ENCODE measurements at places on chromosomes 7 and 10. TPM values are rescaled to one million over a fixed set of nuclear protein-coding genes. Genes with fewer than 3 reads are reported as not detected.
A peak's percentile ranks its signal among the peaks of the same experiment; 100 is the strongest.

WDR86 gene
- not detected for total RNA-seq

CPN1 gene
- not detected for total RNA-seq

- DNase-seq: no peak
Measured at GRCh38 chr10:44998146-44998631, 2.5 kb upstream of the ZNF22 start.

DNA sequence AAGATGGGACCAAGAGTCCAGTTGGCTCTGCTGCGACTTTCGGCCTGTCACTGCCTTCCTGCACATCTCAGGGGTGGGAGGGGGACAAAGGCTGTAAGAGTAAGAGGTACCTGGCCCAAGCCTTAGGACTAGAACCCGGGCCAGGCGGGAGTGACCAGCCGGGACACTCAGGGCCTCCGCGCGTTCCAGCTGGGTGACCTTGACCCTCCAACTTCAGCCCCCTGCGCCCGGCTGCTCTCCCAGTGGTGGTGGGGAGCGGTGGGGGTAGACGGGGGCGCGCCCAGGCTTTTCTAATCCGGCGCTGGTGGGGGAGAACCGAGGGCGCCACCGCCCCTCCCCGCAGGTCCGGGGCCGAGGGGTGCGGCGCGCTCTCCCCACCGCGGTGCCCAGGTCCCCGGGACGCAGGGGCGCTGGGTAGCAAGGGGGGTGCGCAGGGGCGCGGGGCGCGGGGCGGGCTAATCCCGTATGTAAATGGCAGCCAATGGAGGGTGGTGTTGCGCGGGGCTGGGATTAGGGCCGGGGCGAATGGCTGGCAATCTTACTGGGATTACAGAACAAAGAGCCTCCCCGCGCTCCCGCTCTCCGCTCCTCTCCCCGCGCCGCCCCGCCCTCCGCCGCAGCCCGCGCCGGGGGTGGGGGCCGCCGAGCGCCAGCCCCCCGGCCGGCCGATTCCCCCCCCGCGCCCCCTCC, at the start of gene GTF2IRD1:
GTF2IRD1 (plus strand) TSS at position 585 of the 690 bp plus-strand sequence. CDS start 54,175 bp downstream, outside the sequence.
- no peak for DNase-seq

DNA sequence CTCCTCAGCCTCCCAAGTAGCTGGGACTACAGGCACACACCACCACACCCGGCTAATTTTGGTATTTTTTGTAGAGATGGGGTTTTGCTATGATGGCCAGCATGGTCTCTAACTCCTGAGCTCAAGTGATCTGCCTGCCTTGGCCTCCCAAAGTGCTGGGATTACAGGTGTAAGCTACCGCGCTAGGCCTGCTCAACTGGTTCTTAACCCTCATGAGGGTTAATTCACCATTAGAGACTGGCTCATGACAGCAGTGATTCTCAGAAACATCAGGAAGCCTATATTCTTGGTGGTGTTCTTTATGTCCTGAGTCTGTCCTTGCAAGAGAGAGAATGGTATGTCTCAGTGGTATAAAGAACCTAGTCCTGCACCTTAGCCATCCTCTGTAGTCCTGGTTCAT, 10.4 kb upstream of the NT5C2 start:
- no peak for DNase-seq

- no peak for DNase-seq
Measured at GRCh38 chr7:110850224-110850623, 240.7 kb upstream of the LRRN3 start.

GRCh38 chr7:97835296-97836138, 36.7 kb downstream of the ASNS start:
- no peak for DNase-seq

DNA sequence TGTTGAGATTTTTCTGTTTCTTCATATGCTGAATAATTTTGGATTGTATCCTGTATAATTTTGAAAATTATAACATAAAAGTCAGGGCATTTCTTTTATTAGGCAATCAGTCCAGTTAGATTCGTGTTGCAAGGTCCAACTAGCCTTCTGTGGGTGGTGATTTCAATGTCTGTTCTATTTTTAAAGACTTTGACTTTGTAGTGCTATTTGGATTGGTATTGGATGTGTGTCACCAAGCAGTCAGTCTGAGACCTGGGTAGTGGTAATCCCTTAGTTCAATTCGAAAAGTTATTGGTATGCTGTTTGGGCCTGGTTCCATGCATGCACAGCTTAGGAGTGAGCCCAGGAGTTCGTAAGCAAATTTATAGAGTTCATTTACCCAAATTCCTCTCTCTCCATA, 82.2 kb downstream of the EPDR1 start:
- DNase-seq: no peak

- DNase-seq: no peak
Measured at GRCh38 chr7:82172881-82173280, 270.7 kb downstream of the CACNA2D1 start.

DNA sequence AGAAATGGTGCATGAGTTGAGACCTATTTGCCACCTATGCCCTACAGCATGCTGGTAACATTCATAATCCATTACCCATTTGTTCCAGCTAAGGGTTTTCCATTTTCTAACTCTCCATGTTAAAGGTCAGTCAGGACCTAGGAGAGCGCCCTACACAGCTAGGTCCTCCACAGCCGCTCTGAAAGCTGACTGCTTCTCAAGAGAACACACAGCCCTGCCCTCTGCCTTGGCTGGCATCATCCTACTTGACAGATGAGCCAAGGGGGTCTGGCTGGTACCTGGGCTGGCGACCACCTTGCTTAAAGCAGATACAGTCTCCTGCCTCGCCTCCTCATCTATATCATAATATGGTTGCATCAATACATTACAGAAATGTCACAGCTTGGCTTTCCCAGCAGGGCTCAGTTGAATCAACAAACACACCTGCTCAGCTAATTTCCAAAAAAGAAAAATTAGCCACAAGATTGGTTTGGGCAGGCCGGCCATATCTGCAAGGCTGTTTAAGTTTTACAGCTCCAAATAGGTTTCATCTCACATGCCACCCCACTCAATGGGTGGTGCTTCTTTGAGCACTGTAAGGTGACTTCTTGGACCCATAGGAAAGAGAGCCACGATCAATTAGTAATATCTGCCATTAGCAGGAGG, 17.3 kb downstream of the TLL2 start:
- DNase-seq: peak; percentile 19

DNA sequence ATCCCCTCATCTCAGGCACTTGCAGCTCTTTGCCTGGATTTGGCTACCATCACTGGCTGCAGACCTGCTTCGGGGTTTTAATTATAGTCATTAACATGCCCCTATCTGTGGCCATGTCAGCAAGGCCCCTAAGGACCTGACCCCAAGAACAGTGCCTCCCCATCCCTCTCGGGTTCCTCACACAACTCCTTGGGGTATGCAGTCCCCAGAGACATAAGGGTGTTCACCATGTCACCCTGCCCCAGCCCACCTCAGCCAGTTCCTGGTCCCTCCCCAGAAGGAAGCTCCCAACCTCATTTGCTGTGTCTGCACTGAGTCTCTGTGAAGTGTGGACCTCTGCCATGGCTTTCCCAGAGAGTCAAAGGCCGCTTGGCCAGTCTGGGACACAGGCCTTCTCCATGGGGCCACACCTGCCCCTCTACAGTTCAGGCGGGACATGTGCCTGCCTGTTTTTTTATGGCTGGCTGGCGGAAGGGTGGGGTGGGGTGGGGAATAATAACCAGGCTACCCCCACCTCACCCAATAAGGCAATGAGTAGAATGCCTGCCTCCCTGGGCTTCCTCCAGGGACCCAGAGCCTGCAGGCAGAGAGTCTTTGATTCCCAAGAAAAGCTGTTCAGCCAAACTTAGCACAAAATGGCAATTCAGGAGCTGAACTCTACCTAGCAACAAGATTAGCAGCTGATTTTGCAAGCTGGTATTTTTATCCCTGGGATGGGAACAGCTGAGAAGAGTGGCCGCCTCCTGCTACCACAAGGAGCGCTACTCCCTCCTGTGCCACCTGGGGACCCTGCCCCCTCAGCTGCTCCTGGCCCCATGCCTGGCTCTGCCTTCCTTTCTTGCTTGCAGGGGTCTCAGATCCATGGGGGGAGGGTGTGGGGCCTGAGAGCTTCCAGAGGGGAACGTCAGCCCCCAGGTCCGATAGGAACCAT, 23.7 kb upstream of the CAMK2B start:
- DNase-seq: no peak

- DNase-seq: no peak
Measured at GRCh38 chr7:1569016-1569415, 816 bp downstream of the PSMG3 start.

- no peak for DNase-seq
Measured at GRCh38 chr10:1293636-1294435, 237.7 kb downstream of the WDR37 start.

DNA sequence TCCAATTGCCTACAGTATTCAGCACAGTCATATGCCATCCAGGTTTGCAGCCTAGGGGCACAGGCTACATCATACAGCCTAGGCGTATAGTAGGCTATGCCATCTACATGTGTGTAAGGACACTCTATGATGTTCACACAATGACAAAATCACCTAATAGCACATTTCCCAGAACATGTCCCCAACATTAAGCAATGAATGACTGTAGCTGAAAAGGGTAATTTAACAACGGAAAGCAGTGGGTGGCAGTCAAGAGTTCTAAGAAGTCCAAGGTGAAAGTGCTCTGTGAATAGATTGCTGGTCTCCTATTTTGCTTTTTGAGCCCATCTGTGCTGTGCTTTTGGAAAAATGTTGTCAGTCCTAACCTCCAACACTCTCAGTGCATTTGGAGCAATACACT, 162.6 kb downstream of the KLF6 start:
- no peak for DNase-seq

DNA sequence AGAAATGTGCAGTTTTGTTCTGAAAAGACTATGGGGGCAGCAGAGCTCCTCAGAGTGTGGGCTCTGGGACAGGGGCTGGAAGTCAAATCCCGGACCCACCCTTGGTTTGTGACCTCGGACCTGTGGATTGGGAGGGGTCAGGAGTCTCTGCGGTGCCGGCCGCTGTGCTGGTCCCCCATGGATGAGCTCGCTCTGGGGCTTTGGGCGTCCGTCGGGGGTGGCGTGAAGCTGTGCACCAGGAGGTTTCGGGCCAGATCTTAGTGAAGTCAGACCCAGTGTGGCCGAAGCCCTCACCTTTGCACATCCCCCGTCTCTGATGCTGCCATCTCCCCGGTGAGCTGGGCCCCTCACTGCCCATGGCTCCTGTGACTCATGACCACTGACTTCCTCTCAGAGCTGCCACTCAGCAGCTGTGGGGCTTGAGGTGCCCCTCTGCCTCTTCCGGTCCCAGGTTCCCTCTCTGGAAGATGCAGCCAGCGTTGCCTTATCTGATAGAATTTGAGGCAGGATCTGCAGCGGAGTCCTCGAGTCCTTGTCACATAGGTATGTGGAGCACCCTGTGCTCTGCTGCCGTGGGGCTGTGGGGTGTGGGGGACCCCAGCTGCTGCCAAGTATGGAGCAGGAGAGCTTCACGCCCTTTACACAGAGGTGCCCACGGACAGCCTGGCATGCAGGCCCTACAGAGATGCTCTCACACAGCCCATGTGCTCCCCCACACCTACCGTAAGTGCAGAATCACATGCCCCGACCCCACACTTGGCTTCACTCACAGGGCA, 11.4 kb upstream of the SCART1 start:
- DNase-seq: peak; percentile 75

DNA sequence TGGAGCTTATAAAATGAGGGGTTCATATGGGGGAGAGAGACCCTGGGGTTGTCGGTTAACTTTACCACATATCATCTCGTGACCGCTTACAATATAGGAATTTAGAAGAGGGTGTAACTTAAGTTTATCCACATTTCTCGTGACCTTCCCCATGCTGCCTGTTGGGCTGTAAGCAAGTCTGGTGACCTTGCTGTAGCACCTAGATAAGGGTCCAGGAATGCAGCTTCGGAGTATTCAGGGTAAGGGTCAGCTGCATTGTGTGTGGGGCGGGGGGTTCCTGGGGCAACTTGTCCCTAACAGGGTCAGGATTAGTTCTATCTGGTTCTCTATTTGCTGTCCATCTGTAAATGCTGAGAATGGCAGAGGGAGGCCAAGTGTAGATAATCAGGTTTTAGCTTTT, 1.3 kb upstream of the CHST3 start:
- DNase-seq: no peak

- no peak for DNase-seq
Measured at GRCh38 chr10:131345691-131346090, 34.2 kb upstream of the TCERG1L start.

- DNase-seq: no peak
Measured at GRCh38 chr10:89837165-89838043, 136.0 kb downstream of the KIF20B start.

Data from cardiac septum (tissue), 1 donor.